AG10803 (cell line): ENCODE measurements at places on chromosomes 13 and 19.

GRCh38 chr19:44542671-44543070, 13.2 kb upstream of the CEACAM20 start:
- DNase-seq = no peak

GRCh38 chr19:50911206-50912101, at the start of gene KLK4:
KLK4 (minus strand) TSS chr19:50911395; CDS start chr19:50910738, 657 bp downstream.
- DNase-seq = no peak

GRCh38 chr13:97723655-97724054, 229.8 kb upstream of the IPO5 start:
- no peak for DNase-seq

DNA sequence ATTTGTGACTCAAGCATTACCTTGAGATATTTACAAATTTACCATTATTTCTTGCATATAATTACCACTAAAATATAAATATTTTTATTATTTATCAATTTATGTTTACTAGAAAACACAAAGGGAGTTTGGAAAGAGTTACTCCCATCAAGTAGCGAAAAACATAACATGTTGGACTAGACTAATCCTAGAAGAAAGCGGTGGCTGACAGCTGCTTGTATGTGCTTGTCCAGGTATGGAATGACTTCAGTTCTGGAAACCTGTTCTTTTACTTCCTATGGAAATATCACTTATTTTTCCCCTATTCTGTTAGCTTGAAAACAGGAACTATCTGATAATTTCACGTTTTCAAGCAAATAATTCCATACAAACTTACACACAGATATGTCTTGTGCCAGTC, 28.5 kb downstream of the SLITRK1 start:
- DNase-seq = no peak

DNA sequence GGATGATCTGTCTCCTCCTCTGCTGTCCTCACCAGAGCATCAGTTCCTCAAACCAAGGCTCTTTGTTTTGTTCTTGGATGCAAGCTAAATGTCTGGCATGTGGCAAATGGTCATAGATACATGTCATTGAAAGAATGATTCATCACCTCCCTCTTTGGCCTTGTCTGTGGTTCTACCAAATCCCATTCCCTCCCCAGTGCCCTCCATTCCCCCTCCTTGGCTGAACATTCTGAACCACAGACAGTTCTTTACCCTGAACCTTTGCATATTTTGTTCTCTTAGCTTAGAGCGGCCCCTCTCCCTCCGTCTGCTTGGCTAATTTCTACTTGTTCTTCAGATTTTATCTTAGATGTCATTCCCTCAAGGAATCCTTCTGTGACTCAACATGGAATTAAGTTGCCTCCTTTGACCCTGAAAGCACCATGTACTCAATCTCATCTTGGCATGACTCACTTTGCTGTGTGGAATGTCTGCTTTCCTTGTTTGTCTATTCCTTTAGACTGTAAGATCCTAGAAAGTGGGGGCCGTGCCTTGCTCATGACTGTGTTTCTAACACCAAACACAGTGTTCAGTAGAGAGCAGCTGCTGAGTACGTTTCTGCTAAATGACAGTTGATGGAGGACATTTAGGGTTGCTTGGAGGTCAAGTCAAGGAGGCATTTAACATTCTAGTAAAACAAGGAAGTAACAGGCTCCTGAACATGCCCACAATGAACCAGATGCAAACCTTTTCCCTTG, 8.1 kb downstream of the ALOX5AP start:
- DNase-seq = peak; percentile 97

DNA sequence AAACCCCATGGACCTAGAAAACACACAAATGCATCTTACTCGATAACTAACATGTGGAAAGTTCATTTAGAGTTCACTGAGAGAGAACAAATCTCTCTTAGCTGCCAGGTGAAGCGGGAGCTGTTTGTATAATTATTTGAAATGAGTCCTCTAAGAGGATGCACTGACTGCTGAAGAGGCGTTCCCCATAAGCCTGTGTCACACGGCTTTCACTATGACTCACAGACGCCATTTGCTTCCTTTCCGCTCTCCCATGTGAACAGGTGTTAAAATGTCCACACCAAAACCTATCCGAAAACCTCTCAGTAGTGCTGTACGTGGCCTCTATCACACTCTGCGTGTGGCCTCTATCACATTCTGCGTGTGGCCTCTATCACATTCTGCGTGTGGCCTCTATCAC, 101.8 kb downstream of the SOX1 start:
- DNase-seq = no peak

DNA sequence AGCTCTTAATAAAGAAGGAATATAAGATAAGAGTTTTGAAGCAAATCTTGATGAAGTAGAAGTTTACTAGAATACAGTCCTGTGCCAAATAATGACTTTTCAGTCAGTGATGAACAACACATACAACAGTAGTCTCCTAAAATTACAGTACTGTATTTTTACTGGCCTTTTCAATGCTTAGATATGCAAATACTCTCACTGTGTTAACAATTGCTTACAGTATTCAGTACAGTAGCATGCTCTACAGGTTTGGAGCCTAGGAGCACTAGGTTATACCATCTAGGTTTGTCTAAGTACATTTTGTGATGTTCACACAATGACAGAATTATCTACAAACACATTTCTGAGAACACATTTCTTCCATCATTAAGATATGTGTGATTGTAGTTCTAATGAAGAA, 316.7 kb upstream of the KLHL1 start:
- DNase-seq = no peak

DNA sequence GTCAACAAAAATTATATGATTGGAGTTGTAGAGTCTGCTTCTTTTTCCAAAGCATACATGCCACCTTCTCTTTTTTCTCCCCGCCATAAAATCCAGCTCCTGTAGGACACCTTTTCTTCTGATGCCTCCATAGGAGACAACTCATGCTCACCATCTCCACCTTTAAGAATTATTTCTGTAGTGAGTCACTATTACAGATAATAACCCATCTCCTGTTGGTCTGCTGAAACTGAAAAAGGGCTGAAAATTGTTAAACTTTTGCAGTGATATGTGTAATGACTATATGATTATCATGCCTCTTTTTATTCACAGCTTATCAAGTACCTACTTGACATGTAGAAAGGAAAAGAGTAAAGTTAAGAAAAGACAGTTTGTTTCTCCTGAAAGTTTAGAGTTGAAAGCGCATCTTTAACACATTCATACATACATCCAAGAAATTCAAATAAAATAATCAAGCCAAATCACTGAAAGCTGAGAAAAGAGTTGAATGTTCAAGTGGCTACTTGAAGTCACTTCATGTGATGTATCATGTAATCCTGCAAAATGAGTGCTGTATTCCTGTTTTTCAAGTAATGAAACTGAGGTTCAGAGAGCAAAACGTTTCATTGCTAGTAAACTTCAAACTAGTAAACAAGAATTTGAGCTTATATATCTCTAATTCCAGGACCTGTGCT, 35.5 kb upstream of the LPAR6 start:
- DNase-seq = no peak

GRCh38 chr19:13615890-13616289, 109.6 kb upstream of the CACNA1A start:
- DNase-seq = no peak

DNA sequence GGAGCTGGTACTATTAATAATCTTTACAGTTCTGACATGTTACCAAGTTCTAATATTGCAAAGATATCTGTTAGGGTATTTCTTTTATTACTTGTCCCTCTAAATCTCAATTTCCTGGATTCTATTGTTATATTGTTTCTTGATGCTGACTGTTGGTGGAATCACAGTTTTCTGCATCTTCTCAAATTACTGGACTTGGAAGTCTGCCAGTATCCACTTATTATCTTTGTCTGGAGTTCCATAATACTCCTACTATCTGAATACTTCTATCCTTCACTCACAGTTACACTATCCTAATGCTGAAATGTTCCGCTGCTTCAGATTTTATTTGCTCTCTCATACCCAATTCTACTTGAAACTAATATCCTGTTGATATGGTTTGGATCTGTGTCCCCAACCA, 1985.7 kb upstream of the PRR20A start:
- DNase-seq = no peak

GRCh38 chr19:44202470-44202869, 9.9 kb upstream of the ZNF227 start:
- peak; percentile 54 for DNase-seq

DNA sequence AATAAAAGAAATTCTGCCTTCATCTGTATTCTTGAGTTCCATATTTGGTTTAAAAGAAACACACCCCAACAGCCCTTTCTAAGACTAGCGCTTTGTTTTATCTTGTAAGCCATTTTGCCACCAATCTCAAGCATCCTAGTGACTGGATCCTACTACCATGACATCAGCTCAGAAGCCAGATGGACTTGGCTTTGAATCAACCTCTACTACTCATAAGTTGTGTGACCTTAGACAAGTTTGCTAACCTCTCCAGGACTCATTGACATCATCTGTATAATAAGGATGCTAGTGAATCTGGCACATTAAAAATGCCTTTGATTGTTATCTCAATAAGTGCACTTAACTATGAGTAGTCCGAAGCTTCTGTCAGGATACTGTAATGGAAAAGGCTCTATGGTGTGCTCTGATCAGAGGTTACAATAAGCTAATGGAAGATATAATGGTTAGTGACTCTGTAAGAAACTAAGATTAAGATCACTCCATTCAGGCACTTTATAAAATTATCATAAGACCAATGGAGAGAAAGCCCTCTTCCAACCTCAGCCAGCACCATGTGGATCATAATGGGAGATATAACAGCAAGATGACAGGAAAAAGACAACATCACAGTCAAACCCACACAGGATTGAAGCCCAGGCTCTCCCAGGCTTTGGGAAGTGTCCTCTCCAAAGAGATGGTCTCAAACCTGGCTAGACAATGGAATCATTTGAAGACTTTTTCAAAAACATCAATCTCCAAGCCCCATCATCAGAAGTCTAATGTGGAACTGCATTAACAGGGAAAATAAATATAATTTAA, 180.6 kb upstream of the MIR17HG start:
- no peak for DNase-seq

GRCh38 chr19:47049307-47049700, 880 bp upstream of the TMEM160 start:
- DNase-seq = peak; percentile 84

DNA sequence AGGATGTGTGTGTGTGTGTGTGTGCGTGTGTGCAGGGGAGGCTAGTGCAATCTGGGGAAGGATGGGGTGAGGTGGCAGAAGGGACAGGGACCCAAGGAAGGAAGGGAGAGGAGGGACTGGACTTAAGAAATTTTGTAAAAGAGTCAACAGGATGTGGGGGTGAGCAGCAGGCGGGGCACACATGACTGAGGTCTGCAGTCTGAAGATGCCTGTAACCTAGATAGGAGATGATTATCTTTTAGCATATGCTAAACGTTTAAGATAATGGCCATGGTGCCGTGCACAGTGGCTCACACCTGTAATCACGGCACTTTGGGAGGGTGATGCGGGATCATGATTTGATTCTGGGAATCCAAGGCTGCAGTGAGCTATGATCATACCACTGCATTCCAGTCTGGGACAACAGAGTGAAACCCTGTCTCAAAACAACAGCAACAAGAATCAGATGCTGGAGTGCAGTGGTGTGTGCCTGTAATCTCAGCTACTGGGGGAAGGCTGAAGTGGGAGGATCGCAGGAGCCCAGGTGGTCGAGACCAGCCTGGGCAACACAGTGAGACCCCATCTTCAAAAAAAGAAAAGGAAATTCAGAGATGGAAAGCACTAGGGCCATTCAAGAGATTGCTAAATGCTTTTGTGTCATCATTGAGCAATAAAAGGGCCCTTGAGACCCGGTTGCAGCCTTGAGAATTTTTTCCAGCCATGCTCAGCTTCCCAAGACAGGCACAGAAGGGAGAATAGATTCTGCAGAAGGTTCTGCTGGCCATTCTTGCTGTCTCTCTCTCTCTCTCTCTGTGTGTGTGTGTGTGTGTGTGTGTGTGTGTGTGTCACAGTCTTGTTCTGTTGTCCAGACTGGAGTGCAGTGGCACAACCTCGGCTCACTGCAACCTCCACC, 3.8 kb upstream of the ZNF414 start:
- DNase-seq = peak; percentile 84

- no peak for DNase-seq
Measured at GRCh38 chr13:38624822-38625221, 62.1 kb upstream of the FREM2 start.

- no peak for DNase-seq
Measured at GRCh38 chr13:24529478-24529877, 16.9 kb upstream of the PARP4 start.

GRCh38 chr13:32790731-32791130, 204.5 kb downstream of the PDS5B start:
- DNase-seq = no peak

GRCh38 chr19:41427647-41428480, 690 bp upstream of the B3GNT8 start:
- peak; percentile 15 for DNase-seq

DNA sequence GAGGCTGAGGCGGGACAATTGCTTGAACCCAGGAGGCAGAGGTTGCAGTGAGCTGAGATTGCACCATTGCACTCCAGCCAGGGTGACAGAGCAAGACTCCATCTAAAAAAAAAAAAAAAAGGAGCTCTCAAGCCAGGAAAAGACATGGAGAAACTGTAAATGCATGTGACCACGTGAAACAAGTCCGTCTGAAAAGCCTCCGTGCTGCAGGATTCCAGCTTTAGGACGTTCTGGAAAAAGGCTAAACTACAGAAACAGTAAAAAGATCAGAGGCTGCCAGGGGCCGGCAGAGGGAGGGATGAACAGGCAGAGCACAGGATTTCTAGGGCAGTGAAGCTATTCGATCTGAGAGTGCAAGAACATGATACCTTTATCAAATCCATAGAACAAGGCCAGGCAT, 40.7 kb upstream of the NDUFS7 start:
- DNase-seq = no peak

- DNase-seq = peak; percentile 44
Measured at GRCh38 chr19:32336259-32337083, 8.9 kb upstream of the ZNF507 start.

DNA sequence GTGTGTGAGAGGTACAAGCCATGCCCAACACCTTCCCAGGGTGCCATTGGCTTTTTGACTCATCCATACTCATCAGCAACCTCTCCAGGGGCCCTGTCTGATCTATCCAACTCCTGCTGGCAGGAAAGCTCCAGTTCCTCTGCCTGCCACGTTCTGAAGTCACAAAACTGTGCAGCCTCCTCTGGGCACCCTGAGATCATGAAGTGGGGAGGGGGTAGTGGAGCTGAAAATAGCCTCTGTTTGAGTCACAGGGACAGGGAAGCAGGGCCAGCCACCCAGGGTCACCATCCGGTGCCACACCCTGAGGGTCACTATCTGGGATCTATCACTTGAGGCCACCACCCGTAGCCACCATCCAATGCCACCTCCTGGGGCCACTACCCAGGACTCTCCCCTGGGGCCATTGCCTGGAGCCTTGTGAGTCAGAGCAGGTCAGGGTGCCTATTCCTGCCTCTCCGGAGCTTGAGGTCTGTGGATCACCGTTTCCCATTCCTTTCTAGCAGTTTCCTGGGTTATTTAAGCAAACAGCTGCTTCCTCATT, 172.1 kb downstream of the NUFIP1 start:
- peak; percentile 48 for DNase-seq
